ENCODE measurements at places on chromosomes 12 and 14. TPM values are rescaled to one million over a fixed set of nuclear protein-coding genes. Genes with fewer than 3 reads are reported as not detected.

The ARHGEF25 gene
- 38.3 TPM for total RNA-seq

DNA sequence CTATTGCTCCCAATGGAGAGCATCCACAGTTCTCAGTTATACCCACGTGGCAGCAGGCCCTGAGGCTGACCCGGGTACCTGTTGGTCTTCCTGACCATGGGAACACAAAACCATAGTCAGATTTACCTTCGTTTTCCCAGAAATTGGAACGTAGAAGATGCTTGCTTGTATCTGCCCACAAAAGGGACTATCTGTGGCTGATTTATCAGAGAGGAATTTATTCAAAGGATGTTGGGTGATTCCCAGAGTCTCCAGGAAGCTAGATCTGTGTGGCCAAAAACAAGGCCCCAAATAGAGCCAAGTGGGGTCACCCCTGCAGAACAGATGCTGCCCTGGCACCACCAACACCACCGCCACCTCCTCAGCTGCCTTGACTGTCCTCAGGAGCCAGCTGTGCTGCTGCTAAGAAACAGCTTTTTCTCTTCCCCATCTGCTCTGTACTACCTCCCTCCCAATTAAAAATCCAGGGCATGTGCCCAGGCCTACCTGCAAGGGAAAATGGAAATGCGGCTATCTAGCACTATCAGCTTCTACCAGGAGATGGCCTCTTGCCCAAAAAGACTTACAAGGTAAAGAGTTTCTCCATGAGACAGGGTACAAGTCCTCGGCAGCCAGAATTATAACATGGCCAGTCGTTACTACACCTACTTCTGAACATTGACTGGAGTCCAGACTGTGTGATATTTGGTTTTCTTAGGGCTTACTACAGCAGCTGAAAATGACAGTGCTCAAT, 128.6 kb upstream of the PLEKHG7 start:
- no peak for DNase-seq

DNA sequence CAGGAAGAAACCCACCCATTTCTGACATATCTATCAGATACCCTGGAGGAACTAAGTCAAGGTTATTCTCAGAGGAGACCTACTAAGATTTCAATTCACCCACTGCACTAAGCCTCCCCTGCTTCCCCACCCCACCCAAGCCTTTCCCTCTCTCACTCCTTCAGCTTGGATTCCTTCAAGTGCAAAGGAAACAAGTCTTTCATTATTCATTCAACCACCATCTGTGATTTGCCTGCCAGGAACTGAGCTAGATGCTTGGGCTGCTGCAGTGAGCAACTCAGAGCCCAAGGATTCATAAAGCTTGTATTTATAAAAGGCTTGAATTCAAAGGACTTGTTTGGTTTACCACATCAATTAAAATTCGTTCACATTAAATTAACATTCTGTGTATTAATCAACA, 161.3 kb downstream of the GXYLT1 start:
- DNase-seq: no peak

DNA sequence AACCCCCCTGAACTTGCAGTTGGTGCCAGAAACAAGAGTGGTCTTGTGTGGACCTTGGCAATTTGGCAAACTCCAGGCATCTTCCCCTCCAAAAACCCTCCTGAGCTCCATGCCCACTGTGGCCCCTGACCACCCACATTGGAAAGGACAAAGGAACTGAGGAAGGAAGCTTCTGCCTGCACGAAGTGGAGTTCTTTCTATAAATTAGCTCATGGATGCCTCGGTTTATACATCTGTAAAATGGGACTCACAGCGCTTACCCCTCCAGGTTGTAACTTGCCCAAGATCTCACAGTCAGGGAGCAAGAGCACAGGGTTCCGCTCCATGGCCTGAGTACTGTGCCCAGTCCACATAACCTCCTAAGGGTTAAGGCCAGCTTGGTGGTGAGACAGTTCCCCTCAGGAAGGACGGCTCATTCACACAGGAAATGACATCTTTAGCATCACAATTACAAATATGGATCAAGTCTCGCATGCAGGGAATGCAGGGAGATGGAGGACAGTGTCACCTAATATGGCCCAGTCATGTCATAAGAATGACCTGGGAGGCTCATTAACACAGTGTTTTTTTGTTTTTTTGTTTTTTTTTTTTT, 66.6 kb downstream of the CLMN start:
- no peak for DNase-seq

DNA sequence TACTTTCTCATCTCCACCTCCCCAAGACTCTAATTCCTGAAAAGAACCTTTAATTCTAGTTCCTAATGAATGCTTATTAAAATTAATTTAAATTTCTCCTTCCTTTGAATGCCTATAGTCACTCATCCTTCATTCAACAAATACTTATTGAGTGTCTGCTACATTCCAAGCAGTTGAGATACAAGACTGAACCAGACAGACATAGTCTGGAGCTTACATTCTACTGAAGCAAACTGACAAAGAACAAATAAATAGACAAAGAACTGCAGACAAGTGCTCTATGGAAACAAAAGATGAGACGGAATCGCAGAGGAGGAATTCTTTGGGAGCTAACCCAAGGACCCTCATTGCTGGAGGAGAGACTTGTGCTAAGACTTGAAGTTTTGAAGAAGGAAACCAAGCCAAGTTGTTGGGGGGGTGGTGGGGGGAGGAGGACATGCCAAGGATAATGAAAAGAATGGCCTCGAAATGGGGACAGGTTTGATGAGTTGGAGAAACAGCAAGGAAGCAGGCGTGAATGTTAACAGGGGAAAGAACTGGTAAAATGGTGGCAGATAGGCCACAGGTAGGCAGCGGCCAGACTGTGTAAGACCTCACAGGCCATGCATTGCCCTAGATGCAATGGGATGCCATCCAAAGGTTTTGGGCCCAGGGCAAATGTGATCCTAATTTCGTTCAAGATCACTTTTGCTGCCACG, 9.7 kb upstream of the TDG start:
- no peak for DNase-seq

DNA sequence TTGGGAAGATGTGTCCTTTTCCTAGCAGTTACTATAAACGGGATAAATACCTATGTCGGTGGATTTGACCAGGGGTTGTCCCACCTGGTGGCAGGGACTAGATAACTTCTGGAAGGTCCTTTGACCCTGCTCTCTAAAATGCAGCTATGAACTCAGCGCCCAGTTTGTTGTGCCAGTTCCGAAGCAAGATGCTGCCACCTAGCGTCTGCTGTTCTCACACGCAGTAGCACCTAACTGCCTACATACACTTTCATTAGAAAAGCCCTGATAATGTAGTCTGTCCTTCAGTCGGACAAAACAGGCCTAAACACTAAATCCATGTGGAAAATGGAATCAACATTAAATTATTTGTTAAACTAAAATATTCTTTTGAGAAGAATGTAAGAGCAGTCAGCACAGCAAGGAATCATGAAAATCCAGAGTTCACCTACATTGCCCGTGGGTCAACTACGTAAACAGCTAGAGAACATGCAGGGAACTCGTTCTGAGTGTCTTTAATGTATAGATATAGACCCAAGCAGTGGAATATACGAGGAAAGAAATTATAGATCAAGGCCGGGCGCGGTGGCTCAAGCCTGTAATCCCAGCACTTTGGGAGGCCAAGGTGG, 51.1 kb upstream of the CRACR2A start:
- DNase-seq: no peak

DNA sequence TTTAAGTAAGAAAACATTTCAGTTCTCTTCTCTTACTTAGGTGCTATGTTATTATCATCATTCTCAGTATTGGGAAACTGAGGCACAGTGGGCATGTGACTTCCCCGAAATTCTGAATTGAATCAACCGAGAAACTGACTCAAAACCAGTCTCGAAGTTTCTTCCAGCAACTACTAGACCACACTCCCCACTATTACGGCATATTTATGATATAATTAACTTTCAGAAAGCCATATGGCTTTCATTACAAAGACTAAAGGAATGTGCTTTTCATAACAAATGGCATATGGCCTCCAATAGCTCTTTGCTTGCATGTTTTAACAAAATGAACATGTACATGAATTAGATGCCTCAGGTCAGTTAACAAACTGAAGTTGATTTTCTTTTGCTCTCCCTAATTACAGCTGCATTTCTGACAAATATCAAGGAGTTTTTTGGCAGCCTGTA, 182.9 kb upstream of the SLC38A2 start:
- no peak for DNase-seq

All from frontal cortex (tissue), 4 donors.